ENCODE measurements at places on chromosomes 5 and 9. TPM values are rescaled to one million over a fixed set of nuclear protein-coding genes. Genes with fewer than 3 reads are reported as not detected.

Gene PRR16
- total RNA-seq, result 3.7 TPM

GRCh38 chr9:71768388-71769174 lies at the start of gene CEMIP2:
TSS of gene CEMIP2 (minus strand) at chr9:71768513. CDS start at chr9:71750373, 18,140 bp downstream.
- peaks cover 50% of the 10 kb centered on the region for H3K4me1 ChIP-seq
- peak; percentile 96 for DNase-seq
- H3K27ac ChIP-seq, result peak within 1 kb of the TSS; percentile 95
- H3K36me3 ChIP-seq, result no peaks in the 10 kb centered on the region

Gene IFNA7
- not detected for total RNA-seq

GRCh38 chr9:107935931-107936330 lies 446.4 kb upstream of the KLF4 start:
- no peak overlapping the region for H3K4me3 ChIP-seq
- no peaks in the 10 kb centered on the region for H3K27me3 ChIP-seq
- H3K4me1 ChIP-seq, result no peaks in the 10 kb centered on the region
- peak; percentile 45 for DNase-seq
- H3K27ac ChIP-seq, result no peak overlapping the region
- H3K36me3 ChIP-seq, result no peaks in the 10 kb centered on the region

DNA sequence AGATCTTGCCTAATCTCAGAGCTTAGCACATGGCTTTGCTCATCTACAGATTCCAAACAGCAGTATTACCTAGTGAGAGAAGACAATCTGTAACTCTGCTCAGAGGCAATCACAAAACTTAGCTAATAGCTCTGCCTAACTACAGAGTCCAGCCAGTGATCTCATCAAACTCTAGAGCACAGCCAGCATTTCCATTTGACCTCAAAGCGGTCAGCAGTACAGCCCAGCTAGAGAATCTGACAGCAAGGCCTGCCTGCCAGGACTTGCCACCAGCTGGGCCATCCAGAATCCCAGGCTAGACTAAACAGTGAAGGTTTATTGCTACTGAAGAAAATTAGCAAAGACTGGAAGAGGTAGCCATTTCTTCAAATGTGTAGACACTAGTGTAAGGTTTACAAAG lies 217.9 kb upstream of the VLDLR start:
- H3K4me1 ChIP-seq, result no peaks in the 10 kb centered on the region
- DNase-seq, result no peak
- no peak overlapping the region for H3K4me3 ChIP-seq
- no peaks in the 10 kb centered on the region for H3K36me3 ChIP-seq
- no peaks in the 10 kb centered on the region for H3K27me3 ChIP-seq
- H3K27ac ChIP-seq, result no peak overlapping the region

Gene ACOT12
- not detected for total RNA-seq

Gene FXN
- total RNA-seq, result 6.8 TPM

Gene FCN2
- total RNA-seq, result not detected

DNA sequence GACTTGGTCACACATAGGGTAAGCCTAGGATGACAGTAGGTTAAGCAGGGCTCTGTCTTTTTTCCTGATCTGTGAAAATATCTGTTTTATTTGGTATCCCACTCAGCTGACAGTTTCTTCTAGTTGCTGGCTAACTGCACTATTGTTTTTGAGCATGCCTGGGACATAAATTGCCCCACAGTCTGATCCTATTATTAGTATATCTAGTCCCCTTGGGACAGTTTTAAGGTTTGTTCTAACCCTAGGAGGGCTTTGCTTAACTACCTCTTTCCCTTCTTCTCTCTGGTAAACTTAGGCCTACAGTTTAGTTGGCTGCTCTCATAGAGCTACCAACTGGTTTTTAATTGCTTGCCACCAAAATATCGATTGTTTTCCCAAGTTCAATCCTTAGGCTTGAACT lies 446.6 kb downstream of the ARHGEF28 start:
- H3K4me1 ChIP-seq, result no peaks in the 10 kb centered on the region
- H3K36me3 ChIP-seq, result no peaks in the 10 kb centered on the region
- no peak overlapping the region for H3K4me3 ChIP-seq
- no peak for DNase-seq
- no peaks in the 10 kb centered on the region for H3K27me3 ChIP-seq

Gene IL33
- total RNA-seq, result 63.1 TPM

- H3K4me1 ChIP-seq, result no peaks in the 10 kb centered on the region
- H3K36me3 ChIP-seq, result no peaks in the 10 kb centered on the region
- no peak overlapping the region for H3K27ac ChIP-seq
- no peaks in the 10 kb centered on the region for H3K27me3 ChIP-seq
- H3K4me3 ChIP-seq, result no peak overlapping the region
- no peak for DNase-seq
These were observed 440.6 kb upstream of the IZUMO3 start for GRCh38 chr9:24986331-24986730.

DNA sequence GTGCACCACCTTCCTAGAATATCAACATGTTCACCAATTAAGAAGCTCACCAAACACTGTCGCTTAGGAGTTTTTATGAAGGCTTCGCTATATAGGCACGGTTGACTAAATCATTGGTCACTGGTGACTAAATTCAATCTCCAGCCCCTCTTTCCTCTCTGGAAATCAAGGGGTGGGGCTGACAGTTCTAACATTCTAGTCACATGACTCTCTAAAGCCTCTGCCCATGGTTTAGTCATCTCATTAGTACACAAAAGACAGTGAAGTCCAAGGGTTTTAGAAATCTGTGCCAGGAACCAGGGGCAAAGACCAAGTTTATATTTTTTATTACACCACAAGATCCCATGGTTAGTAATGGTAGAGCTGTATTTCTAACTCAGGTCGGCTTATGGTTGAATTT lies 243.2 kb downstream of the ELAVL2 start:
- H3K27me3 ChIP-seq, result no peaks in the 10 kb centered on the region
- H3K4me1 ChIP-seq, result no peaks in the 10 kb centered on the region
- no peak for DNase-seq
- no peak overlapping the region for H3K27ac ChIP-seq

Gene FAM153A
- total RNA-seq, result 3.3 TPM

- no peak overlapping the region for H3K27ac ChIP-seq
- no peaks in the 10 kb centered on the region for H3K36me3 ChIP-seq
- no peak for DNase-seq
- H3K4me3 ChIP-seq, result no peak overlapping the region
- no peaks in the 10 kb centered on the region for H3K4me1 ChIP-seq
- no peaks in the 10 kb centered on the region for H3K27me3 ChIP-seq
These were observed 133.9 kb upstream of the PANK3 start for GRCh38 chr5:168713051-168713450.
